ENCODE measurements at places on chromosomes 4 and X.

DNA sequence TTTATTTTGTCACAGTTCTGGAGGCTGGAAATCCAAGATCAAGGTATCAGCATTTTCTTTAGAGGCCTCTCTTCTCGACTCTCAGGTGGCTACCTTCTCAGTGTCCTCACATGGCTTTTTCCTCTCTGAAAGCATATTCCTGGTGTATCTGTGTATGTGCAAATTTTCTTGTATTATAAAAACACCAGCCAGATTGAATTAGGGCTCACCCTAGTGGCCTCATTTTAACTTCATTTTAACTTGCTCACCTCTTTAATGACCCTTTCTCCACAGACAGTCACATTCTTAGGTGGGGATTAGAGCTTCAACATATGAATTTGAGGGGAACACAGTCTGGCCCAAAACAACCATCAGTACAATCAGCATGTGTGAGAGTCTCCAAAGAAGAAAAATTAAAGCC, 542.4 kb upstream of the FAM241A start:
- no peak for DNase-seq

- DNase-seq = no peak
Observed at GRCh38 chrX:139112432-139112831, 400.9 kb upstream of the FGF13 start.

DNA sequence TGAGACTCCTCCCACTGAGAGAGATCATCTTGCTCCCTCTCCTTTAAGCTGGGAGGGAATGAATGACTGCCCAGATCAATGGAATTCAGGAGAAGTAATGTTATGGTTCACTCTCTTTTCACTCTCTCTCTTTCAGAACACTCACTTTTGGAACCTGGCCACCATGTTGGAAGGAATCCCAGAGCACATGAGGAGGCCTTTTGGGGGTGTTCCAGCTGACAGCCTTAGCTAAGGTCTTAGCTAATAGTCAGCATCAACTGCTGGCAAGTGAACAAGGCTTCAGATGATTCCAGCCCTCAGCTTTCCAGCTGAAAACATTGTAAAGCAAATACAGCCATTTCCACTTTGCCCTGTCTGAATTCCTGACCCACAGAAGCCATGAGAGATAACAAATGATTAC, 124.0 kb upstream of the CLNK start:
- DNase-seq = no peak

- no peak for DNase-seq
Observed at GRCh38 chrX:22533898-22534297, 261.2 kb downstream of the CBLL2 start.

DNA sequence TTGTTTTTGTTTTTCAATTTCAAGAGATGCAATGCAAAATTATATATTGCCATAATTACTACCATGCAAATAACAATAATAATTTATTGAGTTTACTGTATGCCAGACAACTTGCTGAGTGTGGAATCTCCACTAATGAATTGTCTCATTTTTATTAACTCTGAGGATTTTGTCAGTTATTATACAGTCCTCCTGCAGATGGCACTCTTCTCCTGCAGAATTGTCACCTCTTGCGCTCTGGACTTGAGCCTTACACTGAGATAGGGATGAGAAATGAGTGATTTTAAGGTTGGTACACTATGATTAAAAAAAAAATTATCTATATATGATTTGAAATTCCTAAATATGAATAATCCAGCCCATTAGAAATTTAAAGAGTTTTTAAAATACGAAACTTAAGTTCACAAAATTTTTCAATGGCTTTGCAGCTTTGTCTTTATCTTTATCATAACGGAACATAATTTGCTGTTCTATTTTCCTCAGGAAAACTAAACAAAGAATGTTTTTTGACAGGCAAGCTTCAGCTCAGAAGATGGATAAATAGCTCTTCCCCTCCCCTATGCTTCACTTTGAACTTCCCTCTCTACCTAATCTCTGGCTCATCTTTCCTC, 12.7 kb upstream of the PAQR3 start:
- DNase-seq = no peak

GRCh38 chr4:151850791-151851213, 90.0 kb upstream of the GATB start:
- DNase-seq = no peak
